ENCODE measurements at places on chromosomes 1 and 21.

- DNase-seq: no peak
These were observed 1.3 kb downstream of the PRDM16 start for GRCh38 chr1:3070309-3070643.

DNA sequence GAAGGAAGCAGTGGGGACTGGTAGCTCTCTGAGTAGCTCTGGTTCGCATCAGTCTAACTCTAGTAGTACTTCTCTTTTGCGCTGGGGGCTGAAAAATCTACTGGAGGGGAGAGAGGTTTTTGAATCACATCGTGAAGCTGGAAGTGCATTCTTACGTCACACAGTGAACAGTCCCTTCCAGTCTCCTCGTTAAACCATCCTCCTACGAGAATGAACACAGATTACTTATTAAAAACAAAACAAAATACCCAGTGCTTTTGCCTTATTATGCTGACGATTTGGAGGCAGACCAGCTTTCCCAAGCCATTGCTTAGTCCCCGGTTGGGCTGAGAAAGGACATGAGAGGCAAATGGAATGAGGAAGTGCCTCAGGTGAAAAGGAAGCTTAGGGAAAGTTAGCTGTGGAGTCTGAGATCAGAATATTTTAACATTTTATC lies 16.1 kb downstream of the HUNK start:
- no peak for DNase-seq

DNA sequence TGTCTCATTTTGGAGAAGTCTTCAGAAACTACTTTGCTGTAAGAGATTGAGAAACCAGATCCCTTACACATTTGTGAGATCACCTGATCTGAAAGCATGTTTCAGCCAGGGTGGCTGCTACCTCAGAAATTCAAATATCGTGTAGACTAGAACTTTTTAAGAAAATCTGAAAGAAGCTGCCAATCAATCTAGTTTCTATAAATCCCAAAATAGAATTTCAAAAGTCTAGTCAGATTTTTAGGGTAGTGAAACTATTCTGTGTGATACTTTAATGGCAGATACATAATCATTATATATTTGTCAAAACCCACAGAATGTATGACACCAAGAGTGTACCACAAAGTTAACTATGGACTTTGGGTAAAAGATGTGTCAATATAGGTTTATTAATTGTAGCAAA lies 79.9 kb upstream of the PLPPR5 start:
- no peak for DNase-seq

- DNase-seq: no peak
These were observed 29.6 kb upstream of the CCN1 start for GRCh38 chr1:85550784-85551516.

GRCh38 chr1:39384305-39384704 lies 107.1 kb upstream of the BMP8A start:
- no peak for DNase-seq
